Effector CD4-positive, alpha-beta T cell (primary cell): ENCODE measurements at places on chromosomes 2 and 18.
A peak's percentile ranks its signal among the peaks of the same experiment; 100 is the strongest.

GRCh38 chr2:66601624-66602023 lies 166.7 kb downstream of the MEIS1 start:
- DNase-seq, result no peak

GRCh38 chr2:105593221-105593967 lies 151.3 kb upstream of the NCK2 start:
- DNase-seq, result no peak

- no peak for DNase-seq
Observed at GRCh38 chr18:66325251-66325650, 278.6 kb downstream of the CDH19 start.

DNA sequence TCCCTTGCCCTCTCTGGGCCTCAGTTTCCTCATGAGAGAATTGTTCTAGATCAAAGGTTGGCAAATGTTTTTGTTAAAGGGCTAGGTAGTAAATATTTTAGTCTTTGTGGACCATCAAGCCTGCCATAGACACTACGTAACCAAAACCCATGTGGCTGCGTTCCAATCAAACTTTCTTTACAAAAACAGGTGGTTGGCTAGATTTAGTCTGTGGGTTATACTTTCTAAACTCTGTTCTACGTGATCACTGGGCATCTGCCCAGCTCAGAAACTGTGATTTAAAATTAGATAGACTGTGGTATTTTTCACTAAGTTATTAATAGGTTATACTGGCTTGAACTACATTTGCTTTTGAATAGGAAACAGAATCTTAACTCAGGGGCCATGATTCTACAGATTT lies 149.8 kb upstream of the DCC start:
- DNase-seq, result no peak

DNA sequence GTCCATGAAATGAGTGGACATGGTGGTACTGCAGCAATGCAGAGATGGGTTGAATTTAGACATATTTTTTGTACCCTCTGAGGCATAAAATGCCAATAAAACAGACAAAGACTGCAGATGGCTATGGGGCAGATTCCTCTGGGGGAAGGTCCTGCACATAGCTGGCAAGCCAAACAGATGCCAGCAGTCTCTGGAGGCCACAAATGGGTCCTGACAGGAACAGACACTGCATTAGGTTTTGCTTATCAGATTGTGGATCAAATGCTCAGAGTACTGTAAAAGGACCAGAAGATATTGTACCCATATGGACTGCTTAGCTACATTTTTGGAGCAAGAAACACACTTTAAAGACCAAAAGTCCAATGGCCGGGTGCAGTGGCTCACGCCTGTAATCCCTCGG lies 40.9 kb upstream of the ORC2 start:
- DNase-seq, result no peak

- DNase-seq, result no peak
Observed at GRCh38 chr18:8503248-8503647, 106.0 kb upstream of the RAB12 start.

DNA sequence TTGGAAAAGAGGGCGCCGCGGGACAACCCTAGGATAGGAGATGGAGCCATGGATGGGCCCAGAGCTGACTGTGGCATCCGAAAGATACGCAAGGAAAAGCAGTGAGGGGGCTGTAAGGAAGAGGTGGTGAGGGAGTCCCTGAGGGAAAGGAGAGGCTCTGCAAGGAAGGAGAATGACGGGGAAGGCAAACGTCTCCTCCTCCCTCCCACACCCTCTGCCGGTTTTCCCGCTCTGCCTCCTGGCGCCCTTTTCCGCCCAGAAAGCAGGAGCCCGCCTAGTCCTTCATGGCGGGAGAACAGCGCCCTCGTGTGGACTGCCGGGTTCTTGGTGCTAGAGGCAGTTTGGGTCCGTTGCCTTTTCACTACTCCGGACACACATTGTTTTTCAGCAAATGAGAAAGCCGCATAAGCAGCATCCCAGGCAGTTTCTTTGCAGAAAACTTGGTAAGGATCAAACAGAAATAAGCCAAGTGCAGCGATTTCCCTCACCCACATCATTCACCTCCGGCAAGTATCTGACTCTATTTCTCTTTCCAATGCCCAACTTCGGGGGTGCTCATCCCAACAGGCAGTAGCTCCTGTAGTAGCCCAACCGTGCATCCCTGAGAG lies 200.4 kb downstream of the INO80D start:
- peak; percentile 46 for DNase-seq

DNA sequence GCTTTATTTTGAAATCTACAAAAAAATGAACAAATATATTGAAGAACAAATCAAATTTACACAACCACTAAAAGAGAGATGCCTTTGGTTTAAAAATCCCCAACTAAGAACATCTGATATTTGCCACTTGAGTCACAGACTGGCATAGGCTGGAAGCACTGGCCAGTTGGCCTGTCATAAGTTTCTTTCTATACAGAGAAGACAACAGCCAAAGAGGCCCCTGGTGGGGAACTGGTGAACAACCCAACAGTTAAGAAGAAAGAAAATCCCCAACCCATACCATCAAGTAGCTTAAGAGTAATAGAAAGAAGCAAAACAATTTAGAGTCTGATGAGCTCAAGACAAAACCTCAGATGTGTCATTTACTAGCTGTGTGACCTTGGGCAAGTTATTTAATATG lies 45.5 kb downstream of the OSR1 start:
- DNase-seq, result no peak

- DNase-seq, result no peak
Observed at GRCh38 chr2:216920937-216921456, 61.1 kb upstream of the TNP1 start.

DNA sequence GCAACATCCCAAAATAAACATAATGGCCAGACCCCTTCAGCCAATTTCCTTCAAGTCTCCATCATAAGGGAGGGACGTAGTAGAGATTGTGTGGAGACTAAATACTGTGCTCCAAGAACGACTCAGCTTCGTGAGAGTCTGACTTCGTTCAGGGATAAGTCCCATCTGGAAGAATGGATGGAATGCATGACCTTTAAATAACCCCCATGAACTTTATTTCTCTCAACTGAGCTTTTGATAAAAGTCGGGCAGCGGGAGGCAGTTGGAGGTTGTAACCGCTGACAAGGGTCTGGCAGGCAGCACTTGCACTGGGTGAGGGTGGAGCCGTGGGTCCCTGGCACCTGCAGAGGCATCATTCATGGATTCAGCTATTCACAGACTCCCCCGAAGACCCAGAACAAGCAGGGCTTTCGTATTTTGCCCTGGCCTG lies 115.9 kb downstream of the ZFP36L2 start:
- DNase-seq, result no peak

GRCh38 chr2:205637779-205638503 lies 44.4 kb upstream of the NRP2 start:
- DNase-seq, result no peak

- no peak for DNase-seq
Observed at GRCh38 chr18:35971661-35972196, 750 bp upstream of the RMP24 start.

GRCh38 chr2:6493266-6493665 lies 372.4 kb downstream of the CMPK2 start:
- no peak for DNase-seq

- no peak for DNase-seq
Observed at GRCh38 chr2:205686056-205686782, 3.9 kb downstream of the NRP2 start.

DNA sequence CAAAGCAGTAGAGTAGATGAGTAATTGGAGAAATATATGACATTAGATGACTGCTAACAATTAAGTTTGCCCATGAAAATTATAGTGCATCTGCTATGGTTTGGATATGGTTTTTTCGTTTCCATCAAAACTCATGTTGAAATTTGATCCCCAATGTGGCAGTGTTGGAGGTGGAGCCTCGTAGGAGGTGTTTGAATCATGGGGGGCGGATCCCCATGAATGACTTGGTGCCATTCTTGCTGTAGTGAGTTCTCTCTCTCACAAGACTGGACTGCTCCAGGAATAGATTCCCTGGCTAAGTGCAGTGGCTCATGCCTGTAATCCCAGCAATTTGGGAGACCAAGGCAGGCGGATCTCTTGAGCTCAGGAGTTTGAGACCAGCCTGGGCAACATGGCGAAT lies 9.7 kb upstream of the CUL3 start:
- DNase-seq, result no peak

- no peak for DNase-seq
Observed at GRCh38 chr2:231245249-231246094, 47.0 kb downstream of the ARMC9 start.

- DNase-seq, result no peak
Observed at GRCh38 chr18:73940721-73941120, 206.9 kb downstream of the FBXO15 start.

- DNase-seq, result no peak
Observed at GRCh38 chr2:24981411-24982136, 9.8 kb upstream of the DNAJC27 start.

DNA sequence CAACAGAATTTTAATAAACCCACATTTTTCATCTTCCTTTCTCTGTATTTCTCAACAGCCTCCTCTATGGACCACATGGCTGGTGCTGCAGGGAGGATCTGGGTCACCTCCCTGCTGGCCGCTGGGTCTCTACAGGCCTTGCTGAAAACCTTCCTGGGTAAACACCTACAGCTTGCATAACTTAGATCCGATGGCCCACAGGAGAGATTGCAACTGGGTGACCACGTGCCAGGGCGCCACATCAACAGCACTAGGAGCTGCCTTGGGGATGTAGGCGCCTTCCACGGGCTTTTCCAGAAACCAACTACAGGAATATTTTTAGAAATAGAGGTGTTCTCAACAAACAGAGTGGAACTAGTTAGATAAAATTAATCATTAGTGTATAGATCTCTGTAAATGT lies 19.4 kb downstream of the TMEM18 start:
- DNase-seq, result no peak

GRCh38 chr2:120678251-120678650 lies 57.4 kb upstream of the GLI2 start:
- no peak for DNase-seq

DNA sequence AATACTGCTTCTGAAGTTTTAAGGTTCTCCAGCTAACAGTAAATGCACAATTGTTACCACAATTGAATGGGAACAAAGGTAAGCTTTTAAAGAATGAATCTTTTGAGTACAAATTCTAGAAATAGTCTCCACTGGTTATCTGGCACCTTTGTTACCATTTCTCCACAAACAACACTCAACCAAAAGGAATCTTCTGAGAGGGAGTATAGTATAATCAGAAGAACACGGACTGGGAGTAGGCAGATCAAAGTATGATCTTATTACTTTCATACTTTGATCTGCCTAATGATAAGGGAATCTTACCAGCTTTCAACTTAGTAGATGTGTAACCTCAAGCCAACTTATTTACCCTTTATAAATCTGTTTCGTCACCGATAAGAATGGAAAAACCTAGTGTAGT lies 1.4 kb downstream of the CEP76 start:
- DNase-seq, result no peak

DNA sequence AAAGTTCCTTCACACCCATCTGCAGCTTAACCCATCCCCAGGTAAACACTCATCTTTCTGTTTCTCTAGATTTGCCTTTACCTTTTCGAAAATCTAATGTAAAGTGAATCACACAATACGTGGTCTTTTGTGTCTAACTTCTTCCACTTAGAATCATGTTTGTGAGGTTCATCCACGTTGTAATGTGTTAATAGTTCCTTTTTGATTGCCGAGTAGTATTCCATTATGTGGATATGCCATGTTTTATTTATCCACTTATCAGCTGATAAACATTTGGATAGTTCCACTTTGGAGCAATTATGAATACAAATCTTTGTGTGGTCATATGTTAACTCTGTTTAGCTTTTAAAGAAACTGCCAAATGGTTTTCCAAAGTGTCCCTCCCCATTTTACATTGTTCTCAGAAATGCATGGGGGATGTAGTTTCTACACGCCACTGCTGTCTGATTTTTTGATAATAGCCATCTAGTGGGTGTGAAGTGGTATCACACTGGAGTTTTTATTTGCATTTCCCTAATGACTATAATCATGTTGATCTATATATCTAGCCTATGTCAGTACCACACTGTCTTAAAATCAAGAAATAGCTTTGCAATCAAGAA lies 22.3 kb downstream of the PECR start:
- DNase-seq, result no peak

- DNase-seq, result no peak
Observed at GRCh38 chr2:8437228-8437948, 244.5 kb upstream of the ID2 start.

GRCh38 chr2:153394247-153394646 lies 84.3 kb downstream of the RPRM start:
- DNase-seq, result no peak

DNA sequence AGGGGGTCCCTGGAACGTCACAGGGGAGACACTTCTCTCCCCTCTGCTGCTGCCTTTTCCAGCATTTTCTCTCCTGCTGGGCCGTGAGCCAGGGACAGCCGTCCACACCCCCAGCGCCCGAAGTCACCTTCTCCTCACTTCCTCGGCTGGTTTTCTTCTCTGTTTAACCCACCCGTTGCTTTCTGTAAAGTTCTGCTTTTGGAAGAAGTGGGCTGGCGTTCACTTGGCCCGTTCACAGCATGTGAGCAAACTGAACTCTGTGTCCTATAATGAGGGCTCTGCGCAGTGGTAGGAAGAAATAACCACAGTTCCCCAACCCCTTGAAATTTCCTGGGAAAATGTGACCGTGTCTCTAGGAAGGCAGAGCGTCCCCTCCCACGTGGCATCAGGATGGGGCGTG lies 187.0 kb upstream of the HDAC4 start:
- no peak for DNase-seq

DNA sequence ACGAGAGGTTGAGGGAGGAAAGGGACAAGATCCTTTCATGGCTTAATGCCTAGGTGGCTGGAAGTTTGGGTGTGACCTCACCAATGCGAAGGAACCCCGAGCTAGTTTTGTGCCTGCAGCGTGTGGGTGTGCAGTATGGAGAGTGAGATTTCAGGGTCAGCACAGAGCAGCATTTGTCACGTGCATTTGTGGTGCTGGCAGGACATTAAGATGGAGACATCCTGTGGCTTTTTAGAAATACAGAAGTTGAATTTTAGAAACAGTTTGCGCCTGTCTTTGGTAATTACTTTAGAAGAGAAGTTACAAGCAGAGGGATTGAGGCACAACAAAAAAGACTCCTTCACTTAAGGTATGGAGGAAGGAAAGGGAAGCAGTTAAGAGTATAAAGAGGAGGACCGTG lies 258.2 kb upstream of the THUMPD2 start:
- DNase-seq, result no peak

- DNase-seq, result no peak
Observed at GRCh38 chr18:23495723-23496440, 7.4 kb upstream of the RMC1 start.

DNA sequence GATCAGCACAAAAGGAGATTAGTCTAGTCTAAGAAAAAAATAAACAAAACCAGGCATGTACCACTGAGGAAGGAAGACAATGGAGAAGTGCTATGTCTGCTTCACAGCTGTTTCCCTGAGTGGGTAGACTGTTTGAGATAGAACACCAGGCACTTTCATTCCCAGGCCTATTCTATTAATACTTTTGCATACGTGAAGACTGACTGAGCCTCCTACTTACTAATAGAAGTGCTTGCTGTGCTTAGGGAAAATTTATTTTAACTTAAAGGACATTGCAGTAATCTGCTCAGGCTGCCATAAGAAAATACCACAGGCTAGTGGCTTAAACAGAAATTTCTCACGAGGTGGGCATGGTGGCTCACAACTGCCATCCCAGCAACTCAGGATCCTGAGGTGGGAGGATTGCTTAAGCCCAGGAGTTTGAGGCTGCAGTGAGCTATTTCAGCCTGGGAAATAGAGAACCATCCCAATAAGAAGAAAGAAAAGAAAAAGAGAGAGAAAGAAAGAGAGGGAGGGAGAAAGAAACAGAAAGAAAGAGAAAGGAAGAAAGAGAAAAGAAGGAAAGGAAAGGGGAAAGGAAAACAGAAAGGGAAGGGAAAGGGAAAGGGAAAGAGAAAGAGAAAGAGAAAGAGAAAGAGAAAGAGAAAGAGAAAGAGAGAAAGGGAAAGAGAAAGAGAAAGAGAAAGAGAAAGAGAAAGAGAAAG lies 33.0 kb downstream of the CMPK2 start:
- no peak for DNase-seq
